ENCODE measurements at places on chromosomes 6 and 20. TPM values are rescaled to one million over a fixed set of nuclear protein-coding genes. Genes with fewer than 3 reads are reported as not detected.

SIRPD gene
- total RNA-seq, result not detected

LHFPL5 gene
- not detected for total RNA-seq

CST2 gene
- not detected for total RNA-seq

MAS1 gene
- total RNA-seq, result not detected

PSORS1C1 gene
- total RNA-seq, result 0.82 TPM

METTL24 gene
- total RNA-seq, result not detected

TSHZ2 gene
- 16.3 TPM for total RNA-seq

DHX16 gene
- total RNA-seq, result 21.7 TPM

OCSTAMP gene
- not detected for total RNA-seq

THBS2 gene
- total RNA-seq, result 143 TPM

NFATC2 gene
- total RNA-seq, result not detected

Data from pericardium fibroblast (primary cell).